GDM1 (cell line): ENCODE measurements at places on chromosomes 6 and 20.

- DNase-seq = no peak
Observed at GRCh38 chr20:48791666-48792071, 36.1 kb downstream of the PREX1 start.

GRCh38 chr6:549906-550305, 107.0 kb downstream of the HUS1B start:
- no peak for DNase-seq

DNA sequence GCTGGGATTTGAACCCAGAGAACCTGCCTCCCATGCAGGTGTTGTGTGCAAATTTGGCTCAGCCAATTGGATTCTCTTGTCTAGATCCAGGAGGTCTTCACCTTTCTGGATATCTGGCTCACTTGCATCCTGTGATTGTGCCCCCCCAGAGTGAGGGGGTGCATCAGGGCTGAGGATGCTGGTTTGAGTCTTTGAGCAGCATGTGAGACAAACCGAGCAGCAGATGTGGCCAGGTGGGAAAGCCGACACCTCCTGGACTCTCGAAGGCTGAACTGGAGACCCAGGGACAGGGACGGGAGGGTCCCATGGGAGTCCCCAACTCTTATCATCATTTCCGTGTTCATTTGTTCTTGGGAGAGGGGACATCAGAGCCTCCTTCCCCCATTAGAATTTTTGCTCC, 30.6 kb upstream of the SULF2 start:
- no peak for DNase-seq

GRCh38 chr6:42237857-42238256, 20.2 kb upstream of the MRPS10 start:
- no peak for DNase-seq

DNA sequence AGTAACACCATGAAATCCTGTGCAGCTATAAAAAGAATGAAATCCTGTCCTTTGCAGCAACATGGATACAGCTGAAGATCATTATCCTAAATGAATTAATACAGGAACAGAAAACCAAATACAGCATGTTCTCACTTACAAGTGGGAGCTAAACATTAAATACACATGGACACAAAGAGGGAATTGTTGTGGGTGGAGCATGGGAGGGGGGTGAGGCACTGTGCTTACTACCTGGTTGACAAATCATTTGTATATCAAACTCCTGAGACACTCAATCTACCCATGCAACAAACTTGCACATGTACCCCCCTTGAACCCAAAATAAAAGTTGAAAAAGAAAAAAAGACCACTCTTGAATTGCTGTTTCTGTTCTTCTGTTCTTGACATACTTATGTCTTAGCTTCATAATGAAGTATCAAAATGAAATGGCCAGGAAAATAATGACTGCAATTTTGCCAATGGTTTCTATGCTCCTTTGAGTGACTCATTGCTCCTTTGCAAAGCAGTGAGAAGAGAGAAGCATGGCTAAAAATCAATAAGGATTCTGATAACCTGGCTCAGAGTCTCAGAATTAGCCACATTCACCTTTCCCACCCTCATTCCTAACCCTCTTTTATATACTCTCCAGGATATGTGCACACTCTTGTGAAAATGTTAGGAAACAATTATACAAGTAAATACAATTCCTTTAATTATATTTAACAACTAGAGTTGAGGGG, 71.0 kb downstream of the CYP39A1 start:
- no peak for DNase-seq

GRCh38 chr6:17714879-17715851, 8.4 kb upstream of the NUP153 start:
- DNase-seq = no peak

DNA sequence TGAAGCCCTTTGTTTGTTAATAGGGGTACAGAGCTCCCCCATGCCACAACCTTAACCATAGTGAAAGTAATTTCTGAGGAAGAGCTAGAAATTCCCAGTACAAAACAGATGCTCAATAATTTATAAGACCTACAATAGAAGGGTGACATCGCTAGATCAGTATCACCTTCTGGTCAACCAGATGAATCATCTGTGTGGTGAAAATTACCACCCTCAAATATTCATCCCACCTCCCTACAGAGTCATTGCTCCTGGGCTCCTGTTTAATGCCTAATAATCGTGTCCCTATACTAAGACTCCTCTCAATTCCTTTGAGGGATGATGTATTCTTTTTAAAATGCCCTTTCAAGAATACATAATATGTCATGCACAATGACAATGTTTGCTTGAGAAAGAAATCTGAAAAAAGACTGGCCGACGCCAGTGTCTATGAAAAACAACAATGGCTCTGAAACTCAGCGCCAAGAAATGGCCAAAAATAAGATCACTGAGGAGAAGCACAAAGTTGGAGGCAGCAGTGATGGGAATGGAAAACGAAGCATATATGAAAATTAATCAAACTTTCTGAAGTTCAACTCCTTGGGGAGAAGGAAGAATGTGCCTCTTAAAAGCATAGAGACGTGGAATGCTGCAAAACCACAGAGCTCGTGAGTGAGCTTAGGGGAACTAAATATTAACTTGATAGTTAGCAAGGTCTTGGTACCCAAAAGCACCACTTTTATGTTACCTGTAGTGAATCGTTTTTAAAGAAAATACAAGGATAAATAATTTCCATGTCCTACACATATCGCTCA, 11.0 kb upstream of the ADGRF5 start:
- no peak for DNase-seq

- DNase-seq = no peak
Observed at GRCh38 chr6:168137024-168137423, 58.0 kb upstream of the FRMD1 start.

DNA sequence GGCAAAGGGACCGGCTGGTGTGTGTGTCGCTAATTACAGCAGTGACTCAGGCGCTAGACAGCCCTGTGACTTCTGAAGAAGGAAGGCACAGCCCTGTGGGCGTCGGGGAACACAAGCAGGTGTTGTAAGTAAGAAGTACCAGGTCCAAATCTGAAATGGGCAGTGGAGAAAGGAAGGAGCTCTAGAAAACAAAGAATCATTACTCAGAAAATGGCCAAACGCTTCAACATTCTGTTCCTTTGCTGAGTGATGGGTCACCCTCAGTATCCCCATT, 106.8 kb downstream of the PXDC1 start:
- DNase-seq = no peak

- DNase-seq = no peak
Observed at GRCh38 chr20:19720991-19721390, 37.1 kb upstream of the RIN2 start.

GRCh38 chr6:19697744-19698290, 139.4 kb upstream of the ID4 start:
- DNase-seq = no peak

- no peak for DNase-seq
Observed at GRCh38 chr20:31565699-31566318, 39.3 kb upstream of the ID1 start.

- no peak for DNase-seq
Observed at GRCh38 chr20:20754714-20755113, 42.3 kb upstream of the RALGAPA2 start.

GRCh38 chr6:164005004-164005711, 590.6 kb downstream of the QKI start:
- DNase-seq = no peak

DNA sequence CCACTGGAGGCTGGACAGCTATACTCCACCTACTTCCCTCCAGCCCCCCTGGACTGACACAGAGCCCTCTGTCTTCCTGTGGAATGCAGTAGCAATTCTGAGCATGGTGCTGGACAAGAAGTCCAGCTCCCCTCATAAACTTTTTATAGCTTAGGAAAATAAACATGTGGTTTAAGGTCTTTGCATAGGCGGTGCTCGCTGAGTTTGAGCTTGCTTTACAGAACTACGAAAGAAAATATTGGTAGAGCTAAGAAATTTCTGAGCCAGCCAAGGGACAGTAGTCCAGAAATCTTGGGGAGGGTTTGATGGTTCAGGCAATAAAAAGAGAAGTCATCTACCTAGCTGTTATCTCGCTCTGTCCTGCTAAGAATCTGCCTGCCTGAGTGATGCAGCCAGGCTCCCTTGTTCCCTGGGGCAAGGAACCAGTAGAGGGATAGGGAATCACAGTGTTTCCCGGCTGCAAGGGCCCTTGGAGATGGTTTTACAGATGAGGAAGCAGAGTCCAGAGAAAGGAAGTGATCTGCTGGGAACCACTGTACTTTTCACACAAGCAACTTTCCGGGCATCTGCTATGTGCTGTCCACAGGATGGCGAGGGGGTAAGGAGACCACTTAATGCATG, 343.4 kb downstream of the CDC5L start:
- no peak for DNase-seq

DNA sequence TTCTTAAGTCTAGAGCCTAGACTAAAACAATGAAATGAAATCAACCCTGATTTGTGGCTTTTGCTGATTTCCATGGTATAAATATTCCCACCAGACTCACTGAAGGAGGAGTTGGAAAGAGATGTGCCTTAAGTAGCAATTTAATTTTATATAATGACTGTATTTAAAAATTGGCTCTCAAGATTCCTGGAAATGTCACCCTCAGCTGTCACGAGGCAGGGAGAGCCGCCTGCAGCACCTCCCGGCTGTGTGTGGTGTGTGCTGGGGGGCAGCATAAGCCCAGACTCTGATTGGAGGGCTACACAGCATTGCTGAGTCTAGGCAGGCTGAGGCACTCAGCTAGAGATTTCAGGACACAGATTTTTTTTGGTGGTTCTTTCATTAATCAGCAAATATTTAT, 40.6 kb upstream of the TMEM181 start:
- no peak for DNase-seq

DNA sequence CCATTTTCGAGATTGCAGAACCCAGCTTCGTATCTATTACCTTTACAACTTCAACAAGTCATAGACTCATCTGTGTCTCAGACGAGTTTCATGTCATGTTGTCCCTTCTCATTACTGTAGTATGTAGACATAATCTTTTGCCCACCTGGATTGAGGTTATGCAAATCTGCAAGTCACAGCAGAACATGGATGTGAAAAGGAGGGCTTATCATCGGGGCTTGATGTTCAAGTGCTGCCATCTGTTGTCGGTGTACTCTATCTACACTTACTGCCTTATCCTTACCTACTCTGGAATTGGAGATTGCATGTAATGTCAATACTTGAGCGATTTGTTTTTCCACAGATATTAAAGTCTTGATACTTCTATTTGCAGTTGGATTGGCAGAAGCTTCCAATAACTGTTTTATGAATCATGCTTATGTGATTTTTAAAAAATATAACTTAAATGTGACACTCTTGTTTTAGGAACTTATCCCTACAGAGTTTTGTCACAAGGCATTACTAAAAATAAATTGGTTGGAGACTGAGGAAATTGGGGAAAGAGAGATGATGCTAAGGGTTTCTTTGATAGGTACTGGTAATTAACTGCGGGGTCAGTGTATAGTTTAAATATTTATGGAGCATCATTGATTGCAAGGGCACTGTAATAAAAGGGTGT, 3.0 kb upstream of the GOPC start:
- DNase-seq = peak; percentile 49

GRCh38 chr6:5091210-5092069, 6.3 kb downstream of the PPP1R3G start:
- no peak for DNase-seq

- DNase-seq = no peak
Observed at GRCh38 chr6:97405818-97406409, 122.9 kb upstream of the MMS22L start.

DNA sequence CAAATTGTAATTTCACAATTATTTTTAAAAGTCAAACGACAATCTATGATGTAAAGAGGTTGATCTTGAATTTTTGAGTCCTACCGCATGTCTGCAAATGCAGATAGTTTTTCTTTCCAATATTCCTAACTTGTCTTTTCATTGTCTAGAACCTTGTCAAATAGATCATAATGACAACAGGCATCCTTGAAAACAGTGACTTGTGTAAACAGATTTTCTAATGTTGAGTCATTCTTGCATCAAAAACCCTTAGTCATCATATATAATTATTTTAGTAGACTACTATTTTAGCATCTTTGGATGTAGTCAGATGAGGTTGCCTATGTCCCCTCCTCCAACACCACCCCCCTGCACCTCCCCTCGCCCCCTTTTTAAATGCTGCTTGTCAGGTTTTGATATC, 43.8 kb downstream of the BMP6 start:
- no peak for DNase-seq

GRCh38 chr20:41048461-41049301, 20.1 kb downstream of the TOP1 start:
- no peak for DNase-seq

DNA sequence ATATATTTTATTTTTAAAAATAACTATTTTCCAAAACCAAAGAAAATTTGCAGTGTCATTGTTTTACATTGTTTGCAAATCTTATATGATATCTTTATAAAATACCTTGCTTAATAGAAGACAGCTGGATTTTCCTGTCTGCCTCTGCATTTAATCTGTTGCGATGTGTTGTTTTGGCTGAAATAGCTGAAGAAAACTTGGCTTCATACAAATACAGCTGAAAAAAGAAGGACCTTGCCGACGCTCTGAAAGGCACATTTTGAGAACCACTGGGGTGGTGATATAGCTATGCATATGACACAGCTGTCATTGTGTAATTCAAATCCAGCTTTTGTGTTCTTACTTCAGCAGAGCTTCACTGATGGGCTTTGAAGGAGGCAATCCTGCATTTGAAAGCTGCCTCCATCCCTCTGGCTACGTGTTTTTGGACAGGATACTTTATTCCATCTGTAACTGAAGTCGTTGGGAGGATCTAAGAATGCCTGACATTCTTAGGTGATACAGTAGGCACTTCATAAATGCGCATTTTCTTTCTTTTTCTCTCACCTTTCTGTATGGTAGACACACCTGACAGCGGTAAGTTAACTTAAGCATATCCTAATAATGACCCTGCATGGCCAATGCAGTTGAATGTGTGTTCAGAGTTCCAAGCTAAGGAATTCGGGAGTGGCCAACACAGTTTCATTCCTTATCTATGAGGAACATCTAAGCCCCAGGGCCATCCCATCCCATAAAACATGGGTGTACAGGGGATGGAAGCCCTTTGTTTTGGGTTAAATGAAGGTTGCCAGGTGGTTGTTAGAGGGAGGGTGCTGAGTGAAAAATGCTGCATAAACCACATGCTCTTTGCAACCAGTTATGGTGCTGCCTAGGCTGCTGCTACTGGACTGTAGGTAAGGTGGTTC, 213.0 kb downstream of the TFAP2A start:
- DNase-seq = no peak
